ENCODE measurements at places on chromosomes 7 and 10.

DNA sequence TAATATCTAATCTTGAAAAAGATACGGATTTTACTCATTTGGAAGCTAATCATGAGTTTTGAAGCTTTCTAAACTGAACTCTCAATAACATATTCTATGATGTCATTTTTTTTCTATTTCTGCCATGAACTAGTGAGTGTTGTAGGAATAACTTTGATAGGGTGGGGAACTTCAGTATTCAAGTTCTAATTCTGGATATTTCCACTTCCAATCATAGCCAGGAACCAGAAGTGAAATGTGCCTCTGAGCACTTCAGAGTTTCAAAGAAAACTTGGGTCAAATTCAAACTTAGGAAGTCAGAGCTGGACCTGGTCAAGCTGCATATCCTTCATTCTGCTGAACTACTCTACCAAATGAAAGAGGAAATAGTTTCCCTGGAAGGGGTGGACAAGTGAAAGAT is 847 bp downstream of the AGMO start:
- no peak for DNase-seq

- no peak for DNase-seq
Measured at GRCh38 chr10:26269754-26270153, 53.2 kb downstream of the GAD2 start.

GRCh38 chr7:82700741-82701140 is 257.2 kb upstream of the CACNA2D1 start:
- no peak for DNase-seq

DNA sequence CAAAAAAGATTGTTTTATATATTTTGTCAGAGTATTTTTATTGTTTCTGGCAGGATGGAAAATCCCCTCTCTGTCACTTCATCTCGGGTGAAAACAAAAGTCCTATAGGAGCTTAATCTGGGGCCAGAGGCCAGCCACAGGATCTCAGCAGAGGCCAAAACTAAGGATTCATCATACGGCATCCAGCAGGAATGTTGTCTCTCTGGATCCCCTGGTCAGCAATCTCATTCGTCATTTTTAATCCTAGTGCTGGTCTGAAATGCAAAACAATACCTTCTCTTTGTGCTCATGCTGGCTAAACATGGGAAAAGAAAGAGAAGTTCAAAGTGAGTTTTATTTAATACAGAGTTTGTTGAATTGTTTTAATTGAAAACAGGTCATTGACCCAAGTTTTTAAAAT is 482.5 kb upstream of the AUTS2 start:
- no peak for DNase-seq

GRCh38 chr7:30470163-30470770 is 8.3 kb downstream of the NOD1 start:
- no peak for DNase-seq

DNA sequence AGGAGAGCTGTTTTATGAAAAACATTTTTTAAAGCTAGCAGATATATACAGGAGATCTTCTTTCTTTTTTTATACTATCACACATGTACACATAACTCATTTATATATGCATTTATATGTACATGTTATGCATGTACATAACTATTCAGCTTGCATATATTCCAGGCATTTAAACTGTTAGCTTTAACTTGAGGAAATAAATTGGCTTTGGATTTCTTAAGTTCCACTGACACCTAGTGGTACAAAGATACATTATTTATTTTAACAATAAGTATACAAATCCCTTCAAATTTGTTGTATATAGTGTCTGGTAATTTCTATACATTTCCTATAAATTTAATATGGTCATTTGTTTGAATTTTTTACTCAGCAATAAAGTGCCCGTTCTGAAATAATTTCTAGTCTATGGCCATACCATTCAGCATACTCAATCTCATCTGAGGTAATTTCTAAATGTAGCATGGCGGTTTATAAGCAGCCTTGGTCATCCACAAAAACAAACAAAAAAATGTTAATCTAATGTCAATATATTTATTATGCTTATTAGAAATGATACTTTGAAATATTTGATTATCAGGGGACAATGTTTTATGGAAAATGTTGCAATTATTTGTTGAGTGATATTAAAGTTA is 11.6 kb downstream of the ZDHHC6 start:
- DNase-seq = no peak

GRCh38 chr10:103492655-103493261 is 747 bp upstream of the NEURL1 start:
- DNase-seq = no peak

Data from esophagus squamous epithelium (tissue), 5 donors.